ENCODE measurements at places on chromosomes 7 and 10.

DNA sequence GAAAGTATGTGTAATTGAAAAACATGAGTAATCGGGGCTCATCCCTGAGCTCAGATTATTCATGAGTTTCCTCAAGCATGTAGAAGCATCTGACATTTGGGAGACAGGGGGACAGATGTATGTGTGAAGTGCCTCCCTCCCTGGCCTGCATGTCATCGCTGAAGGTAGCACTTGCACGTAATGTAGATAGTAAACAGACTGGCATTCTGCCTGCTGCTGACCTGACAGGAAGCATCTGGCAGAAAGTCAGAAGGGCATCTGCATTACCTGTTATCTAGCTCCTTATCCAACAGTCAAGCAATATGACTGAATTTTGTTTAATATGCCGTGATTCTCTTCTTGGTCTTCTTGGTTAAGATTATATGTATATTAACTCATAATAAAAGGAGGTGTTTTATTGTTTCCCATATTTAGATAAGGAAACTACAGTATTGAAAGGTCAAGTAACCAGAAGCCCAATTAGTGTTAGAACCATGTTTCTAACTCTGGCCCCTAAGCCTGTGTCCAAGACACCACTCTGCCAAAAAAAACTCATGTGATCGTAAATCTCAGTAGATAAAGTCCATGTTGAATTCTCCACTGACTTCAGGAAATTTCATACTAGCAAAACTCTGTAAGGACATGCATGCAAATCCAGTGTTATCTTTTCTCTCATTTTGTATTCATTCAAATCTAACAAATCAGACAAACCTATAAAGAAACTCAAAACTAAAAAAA, 918.1 kb upstream of the MBL2 start:
- DNase-seq, result no peak

- DNase-seq, result no peak
Measured at GRCh38 chr7:93890041-93890463, 501 bp downstream of the TFPI2 start.

DNA sequence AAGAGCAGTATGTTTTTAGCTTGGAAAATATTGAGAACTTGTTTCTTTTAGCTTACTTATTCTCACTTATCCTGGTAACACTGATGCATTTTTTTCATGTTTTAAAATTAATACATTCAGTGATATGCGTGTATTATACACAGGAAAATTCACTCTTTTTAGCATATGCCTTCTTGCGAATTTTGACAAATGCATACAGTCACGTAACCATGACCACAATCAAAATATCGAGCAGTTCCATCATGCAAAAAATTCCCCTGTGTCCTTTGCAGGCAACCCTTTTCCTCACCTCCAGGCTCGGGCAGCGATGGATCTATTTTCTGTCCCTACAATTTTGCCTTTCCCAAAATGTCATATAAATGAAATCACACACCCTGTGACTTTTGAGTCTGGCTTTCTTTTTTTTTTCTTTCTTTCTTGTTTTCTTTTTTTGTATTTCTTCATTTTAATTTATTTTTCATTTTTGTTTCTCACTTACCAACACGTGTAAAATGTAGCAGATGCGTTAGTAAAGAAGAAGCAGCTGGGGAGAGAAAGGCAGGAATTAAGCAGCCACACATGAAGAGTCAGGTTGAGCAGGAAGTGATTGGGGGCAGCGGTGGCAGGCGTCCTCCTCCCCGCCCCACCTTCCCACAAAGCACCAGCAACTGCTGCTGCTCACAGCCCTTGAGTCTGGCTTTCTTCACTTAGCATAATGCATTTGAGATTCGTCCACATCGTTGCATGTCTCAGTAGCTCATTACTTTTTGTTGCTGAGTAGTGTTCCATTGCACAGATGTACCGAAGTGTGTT, 29.9 kb downstream of the ADRB1 start:
- DNase-seq, result peak; percentile 35

GRCh38 chr10:126867567-126868365, 37.5 kb upstream of the DOCK1 start:
- DNase-seq, result no peak

GRCh38 chr10:131160219-131160875, 151.2 kb downstream of the TCERG1L start:
- no peak for DNase-seq

- DNase-seq, result no peak
Measured at GRCh38 chr7:2109251-2109872, 123.4 kb downstream of the MAD1L1 start.

GRCh38 chr7:1432411-1433082, 26.7 kb downstream of the MICALL2 start:
- peak; percentile 78 for DNase-seq

DNA sequence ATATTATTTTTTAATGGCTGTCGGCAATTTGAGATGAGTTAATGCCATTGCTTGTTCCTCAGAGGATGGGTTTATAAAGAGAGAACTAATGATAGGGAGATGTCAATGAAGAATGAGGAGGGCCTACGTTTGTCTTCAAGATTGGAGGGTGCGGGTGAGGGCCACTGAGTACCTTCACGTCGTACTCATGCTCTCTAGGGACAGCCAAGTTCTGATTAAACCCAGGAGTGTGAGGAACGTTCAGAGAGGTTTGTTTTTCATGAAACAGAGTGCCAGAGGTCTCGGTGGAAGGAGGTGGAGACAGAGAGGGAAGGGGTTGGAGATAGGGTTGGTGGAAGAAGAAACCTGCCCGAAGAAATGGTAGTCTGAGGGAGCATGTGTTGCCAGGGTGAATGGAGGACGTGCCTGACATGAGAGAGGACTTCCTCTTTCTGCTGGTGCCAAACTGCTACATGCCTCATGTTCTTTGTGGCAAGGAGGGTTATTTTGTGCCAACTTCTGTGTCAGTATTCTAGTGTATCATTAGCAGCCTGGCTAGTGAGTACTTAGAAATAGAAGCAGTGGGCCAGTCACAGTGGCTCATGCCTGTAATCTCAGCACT, 8.9 kb downstream of the DHTKD1 start:
- DNase-seq, result no peak

DNA sequence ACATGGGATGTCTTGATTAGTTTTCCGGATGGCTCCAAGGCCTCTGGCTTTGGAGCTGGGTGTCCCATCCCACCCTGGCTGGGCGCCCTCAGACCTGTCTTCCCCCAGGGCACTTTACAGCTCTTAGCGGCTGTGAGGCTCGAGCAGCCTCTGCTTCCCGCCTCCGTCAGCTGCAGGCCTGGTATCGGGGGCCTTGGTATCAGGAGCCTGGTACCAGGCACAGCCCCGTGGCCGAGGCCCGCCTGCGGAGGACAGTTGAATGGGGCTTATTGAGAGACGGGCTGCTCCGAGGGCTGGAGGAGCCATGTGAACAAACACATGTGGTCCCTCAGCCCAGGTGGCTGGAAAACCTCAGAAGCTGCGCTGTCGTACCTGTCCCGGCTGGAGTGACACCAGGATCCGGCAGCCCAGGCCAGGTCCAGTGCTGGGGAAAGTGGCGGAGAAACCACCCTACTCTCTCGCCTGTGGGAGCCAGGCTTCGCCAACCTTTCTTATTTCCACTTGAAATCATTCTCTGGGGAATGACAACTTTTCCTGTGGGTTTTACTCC, 23.9 kb upstream of the AP5Z1 start:
- DNase-seq, result no peak

- no peak for DNase-seq
Measured at GRCh38 chr7:157575777-157576176, 239.0 kb downstream of the DNAJB6 start.

DNA sequence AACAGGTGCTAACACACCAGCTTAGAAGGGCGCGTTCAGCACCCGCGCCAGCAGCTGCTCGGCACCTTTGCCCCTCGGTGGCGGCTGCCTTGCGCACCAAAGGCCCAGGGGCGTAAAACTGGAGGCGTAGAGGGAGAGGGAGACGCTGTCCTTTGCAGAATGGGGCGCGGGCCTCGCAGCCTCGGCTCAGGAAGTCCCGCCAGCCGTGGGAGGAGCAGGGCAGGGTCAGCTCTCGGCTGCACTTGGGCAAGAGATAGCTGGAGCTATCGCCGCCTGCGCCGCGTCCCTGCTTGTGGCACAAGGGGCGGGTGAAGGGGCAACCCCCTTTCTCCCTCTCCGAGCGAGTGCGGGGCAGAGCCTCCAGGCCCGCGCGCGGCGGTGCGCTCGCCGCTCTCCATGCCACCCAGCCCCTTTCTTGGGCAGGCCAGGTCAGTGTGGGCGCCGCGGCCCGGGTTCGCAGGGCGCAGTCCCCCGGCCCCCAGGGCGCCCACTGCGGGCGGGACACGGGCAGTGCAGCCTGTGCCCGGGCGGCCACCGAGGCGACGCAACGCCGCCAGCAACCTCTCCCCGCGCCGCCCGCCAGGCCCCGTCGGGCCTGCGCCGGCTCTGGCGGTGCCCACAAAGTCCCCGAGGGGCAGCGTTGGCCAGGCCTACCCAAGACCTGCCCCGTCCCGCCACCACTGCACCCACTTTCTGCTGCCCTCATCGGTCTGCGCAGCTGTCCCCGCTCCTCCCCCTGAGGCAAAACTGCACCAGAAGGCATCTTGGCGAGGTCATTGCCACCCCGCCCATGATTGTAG, 4.1 kb downstream of the NEUROD6 start:
- DNase-seq, result no peak

GRCh38 chr7:43834463-43835251, 34.7 kb downstream of the MRPS24 start:
- DNase-seq, result no peak

GRCh38 chr10:113846036-113846435, 7.8 kb downstream of the DCLRE1A start:
- no peak for DNase-seq

- DNase-seq, result no peak
Measured at GRCh38 chr7:1719913-1720312, 49.8 kb downstream of the ELFN1 start.

GRCh38 chr10:102775935-102776669, 32.4 kb downstream of the WBP1L start:
- peak; percentile 76 for DNase-seq

DNA sequence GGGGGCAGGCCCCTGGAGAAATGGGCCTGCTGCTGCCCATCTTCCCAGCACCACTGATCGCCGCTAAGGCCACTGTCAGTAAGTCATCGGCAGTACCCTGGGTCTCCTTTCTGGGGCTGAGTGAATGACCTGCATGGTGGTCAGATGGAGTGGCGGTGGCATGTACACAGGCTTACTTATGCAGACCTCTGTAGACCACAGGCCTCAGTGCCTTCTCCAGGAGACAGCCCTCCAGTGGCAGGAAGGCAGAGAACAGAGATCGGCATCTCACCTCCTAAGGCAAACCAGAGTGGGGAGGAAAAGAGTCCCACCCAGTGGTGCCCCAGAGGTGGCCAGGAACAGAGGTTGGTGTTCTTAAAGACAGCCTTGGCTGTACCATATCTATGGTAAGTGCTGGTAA, 22.8 kb upstream of the LRRC4 start:
- no peak for DNase-seq

GRCh38 chr7:41912426-41912825, 209.5 kb upstream of the INHBA start:
- DNase-seq, result no peak

DNA sequence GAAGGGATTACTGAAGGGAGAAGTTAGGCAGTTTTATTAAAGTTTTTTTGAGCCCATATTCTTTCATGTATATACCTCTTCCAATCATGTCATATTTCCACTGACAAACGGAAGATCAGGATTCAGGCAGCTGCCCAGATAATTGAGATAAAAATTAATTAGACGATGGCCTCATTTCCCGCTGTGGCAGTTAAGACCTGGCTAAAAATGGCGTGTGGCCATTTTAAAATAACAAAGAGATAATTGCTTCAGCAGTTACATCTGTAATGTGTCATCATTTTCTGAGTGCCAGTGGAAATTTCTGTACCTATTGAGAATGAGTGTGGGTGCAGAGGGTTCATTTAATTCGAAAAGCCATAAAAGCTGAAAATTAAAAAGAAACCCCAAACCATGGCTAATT, 215.1 kb downstream of the STK31 start:
- DNase-seq, result no peak

DNA sequence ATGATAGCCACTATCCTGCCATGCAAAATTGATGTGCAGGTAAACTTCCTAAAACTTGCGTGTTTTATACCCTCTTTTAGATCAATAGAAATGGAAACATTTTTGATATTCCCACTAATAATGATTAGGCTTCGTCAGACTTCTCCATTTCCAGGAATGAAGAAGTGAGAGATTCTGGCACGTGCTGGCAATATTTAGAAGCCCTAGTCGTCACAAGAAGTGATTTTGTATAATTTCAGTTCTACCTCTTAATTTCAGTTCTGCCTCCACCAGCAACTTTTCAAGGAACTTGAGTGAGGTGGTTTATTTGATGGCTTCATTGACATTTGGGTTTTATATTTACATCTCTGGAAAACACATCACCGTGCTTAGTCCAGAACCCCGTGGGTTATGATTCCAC, 61.9 kb downstream of the MRC1 start:
- no peak for DNase-seq

GRCh38 chr10:69056536-69057260, 31.2 kb upstream of the SRGN start:
- no peak for DNase-seq

DNA sequence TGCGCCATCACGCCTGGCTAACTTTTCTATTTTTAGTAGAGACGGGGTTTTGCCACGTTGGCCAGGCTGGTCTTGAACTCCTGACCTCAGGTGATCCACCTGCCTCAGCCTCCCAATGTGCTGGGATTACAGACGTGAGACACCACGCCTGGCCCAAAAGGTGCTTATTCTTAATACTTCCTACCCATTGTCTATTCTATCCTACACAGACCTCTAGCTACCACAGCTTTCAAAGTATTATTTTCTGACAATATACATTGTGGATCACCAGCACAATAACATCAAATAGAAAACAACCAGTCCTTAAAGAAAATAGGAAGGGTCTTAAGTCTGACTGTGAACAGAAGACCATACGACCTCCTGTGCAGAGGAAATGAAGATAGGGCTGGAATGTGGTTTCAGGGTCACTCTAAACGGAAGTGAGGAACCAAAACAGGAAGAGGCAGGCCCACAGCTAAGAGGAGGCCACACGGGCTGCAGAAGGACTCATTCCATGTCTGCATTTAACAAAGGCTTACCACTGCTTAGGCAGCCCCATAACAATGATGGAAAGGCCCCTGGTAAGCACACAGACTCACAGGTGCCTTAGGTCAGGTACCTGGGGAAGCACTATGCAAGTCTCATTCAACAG, 115.2 kb downstream of the ZFAND4 start:
- DNase-seq, result peak; percentile 11

- no peak for DNase-seq
Measured at GRCh38 chr10:76681153-76681552, 956.5 kb downstream of the KCNMA1 start.

- DNase-seq, result no peak
Measured at GRCh38 chr10:43928425-43928968, 279.8 kb upstream of the ZNF32 start.

DNA sequence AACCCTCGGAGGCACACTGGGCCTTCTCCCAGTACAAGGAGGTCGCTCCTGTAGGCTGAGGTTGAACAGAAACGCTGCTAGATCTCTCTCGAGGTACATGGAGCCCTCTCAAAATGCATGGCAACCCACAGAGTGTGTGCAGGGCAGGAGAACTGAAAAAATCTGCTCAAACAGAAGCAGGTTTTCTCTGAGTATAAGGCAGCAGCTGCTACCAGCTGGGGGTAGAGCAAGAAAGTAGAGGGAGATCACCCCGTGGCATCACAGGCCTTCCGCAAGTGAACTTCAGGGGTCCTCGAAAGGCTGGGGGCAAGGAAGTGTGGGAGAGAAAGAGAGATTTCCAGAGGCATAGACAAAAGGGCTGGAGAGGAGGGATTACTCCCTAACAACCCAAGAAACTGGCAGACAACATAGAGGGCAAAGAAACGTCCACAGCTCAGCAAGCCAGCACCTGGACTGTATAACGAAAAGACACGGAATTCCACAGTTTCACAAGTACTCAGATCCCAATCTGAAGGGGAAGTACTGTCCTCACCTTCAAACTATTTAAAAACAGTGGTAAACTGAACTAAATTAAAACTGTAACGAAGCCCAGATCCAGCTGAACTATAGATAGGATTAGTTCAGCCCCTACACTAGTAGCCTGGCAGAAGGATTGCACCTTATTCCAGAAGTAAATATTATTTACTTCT, 299.2 kb downstream of the IPMK start:
- no peak for DNase-seq

Measured in naive thymus-derived CD8-positive, alpha-beta T cell (primary cell).